ENCODE measurements at places on chromosomes 7 and 10. TPM values are rescaled to one million over a fixed set of nuclear protein-coding genes. Genes with fewer than 3 reads are reported as not detected.
A peak's percentile ranks its signal among the peaks of the same experiment; 100 is the strongest.

Gene TMEM130
- 2.9 TPM for total RNA-seq

Gene PNLIPRP2
- total RNA-seq, result not detected

GRCh38 chr7:46572691-46573090 is 651.6 kb upstream of the IGFBP3 start:
- no peak for DNase-seq
- H3K27me3 ChIP-seq, result no peaks in the 10 kb centered on the region
- H3K4me3 ChIP-seq, result no peak overlapping the region
- H3K27ac ChIP-seq, result no peak overlapping the region
- no peaks in the 10 kb centered on the region for H3K4me1 ChIP-seq

DNA sequence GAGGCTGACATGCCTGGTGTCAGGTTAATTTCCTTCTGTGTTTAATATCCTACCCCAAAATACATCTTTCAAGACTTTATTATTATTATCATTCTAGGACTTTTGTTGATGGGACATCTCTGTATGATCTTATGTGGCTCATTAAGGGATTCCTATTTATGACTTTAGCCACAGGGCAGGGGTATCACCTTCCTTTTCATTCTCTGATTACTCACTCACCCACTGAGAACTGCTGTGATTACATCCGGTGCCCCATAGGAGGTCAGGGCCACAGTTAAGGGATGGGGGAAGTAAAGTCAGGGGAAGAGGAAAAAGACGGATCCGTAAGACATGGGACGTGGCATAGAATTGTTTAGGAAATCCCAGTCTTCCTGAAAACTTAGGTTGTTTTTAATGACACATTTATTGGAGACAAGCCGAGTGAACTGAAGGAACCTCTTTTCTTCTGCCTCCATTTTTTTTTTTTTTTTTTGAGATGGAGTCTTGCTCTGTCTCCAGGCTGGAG is 61.0 kb upstream of the PITRM1 start:
- no peak overlapping the region for H3K4me3 ChIP-seq
- no peak overlapping the region for H3K27ac ChIP-seq
- DNase-seq, result no peak

- no peak overlapping the region for H3K27ac ChIP-seq
- H3K4me1 ChIP-seq, result peaks cover 23% of the 10 kb centered on the region
- no peaks in the 10 kb centered on the region for H3K27me3 ChIP-seq
- no peak overlapping the region for H3K4me3 ChIP-seq
Observed at GRCh38 chr10:118873091-118873737, 118.4 kb upstream of the CACUL1 start.

- no peak for DNase-seq
- no peaks in the 10 kb centered on the region for H3K27me3 ChIP-seq
- H3K27ac ChIP-seq, result peak overlapping the region; percentile 1
- H3K4me3 ChIP-seq, result no peak overlapping the region
Observed at GRCh38 chr7:75628055-75628454, 110.7 kb downstream of the HIP1 start.

DNA sequence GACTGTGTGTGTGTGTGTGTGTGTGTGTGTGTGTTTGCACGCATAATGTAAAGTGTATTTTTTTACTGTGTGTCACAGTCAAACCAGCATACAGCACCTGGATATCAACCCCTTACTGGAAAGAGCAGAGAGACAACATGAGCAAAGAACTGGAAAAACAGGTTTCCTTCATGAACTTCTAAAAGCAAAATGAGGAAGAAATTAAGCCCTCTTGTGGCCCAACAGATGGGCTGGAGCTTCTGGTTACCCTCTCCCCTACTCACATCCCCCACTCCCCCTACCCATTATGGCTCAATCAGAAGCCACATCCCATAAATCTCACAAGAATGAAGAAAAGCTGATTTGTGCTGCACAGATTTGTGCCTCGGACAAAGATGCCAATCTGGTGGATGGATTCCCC is 36.2 kb downstream of the PDE1C start:
- no peak overlapping the region for H3K27ac ChIP-seq
- no peaks in the 10 kb centered on the region for H3K36me3 ChIP-seq
- H3K4me1 ChIP-seq, result no peaks in the 10 kb centered on the region
- no peak for DNase-seq
- no peak overlapping the region for H3K4me3 ChIP-seq
- H3K27me3 ChIP-seq, result no peaks in the 10 kb centered on the region

DNA sequence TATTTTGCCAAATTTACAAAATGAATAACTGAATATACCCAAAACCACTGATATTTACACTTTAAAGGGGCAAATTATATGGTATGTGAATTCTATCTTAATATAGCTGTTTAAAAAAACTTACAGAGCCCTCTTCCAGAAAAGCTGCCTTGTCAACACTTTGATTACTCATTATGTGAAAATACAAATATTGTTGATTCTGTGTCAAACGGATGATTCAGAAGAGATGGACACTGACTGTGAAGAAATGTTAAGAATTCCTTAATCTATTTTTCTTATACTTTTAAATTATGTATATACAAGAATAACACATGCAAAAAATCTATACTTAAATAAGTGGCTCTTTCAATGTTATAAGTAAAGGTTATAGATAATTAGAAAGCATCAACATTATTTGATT is 41.5 kb downstream of the SMURF1 start:
- peaks cover under 1% of the 10 kb centered on the region for H3K4me1 ChIP-seq
- no peak overlapping the region for H3K27ac ChIP-seq
- DNase-seq, result no peak
- no peaks in the 10 kb centered on the region for H3K36me3 ChIP-seq
- no peak overlapping the region for H3K4me3 ChIP-seq

DNA sequence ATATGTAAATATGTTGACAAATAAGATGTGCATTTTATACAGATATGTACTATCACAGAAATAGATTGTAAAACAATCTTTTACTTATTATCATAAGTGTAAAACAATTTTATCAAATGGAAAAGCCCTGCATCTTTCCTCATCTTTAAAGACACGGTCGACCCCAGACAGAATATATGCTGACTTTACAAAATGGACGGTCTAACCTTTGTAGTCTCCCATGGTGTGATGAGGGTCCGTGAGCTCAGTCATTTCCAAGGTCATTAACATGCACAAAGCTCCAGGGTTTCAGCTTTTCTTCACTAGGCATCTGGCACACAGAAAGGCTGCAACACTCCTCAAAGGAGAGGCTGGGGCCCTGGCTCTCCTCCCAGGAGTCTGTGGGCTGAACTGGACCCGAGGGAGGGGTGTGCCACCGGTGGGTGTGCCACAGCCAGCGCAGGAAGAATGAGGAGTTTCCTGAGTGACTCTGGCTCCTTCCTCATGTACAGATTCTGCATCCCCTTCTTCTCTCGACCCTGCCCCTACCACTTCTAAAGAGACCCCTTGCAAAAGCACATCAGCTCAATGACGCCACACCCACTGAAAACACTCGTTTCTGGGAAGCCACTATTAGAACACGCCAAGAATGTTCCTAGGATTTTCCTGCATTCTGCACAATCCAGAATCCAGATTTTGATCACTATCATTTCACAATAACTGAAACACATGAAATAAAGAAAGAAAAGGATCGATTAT is 26.2 kb upstream of the ABLIM1 start:
- H3K27ac ChIP-seq, result peak overlapping the region; percentile 72
- peaks cover 54% of the 10 kb centered on the region for H3K4me1 ChIP-seq
- DNase-seq, result peak; percentile 69
- H3K27me3 ChIP-seq, result no peaks in the 10 kb centered on the region
- H3K4me3 ChIP-seq, result peak overlapping the region; percentile 48
- H3K36me3 ChIP-seq, result no peaks in the 10 kb centered on the region

- H3K4me1 ChIP-seq, result no peaks in the 10 kb centered on the region
- no peaks in the 10 kb centered on the region for H3K36me3 ChIP-seq
- DNase-seq, result no peak
- no peaks in the 10 kb centered on the region for H3K27me3 ChIP-seq
- H3K27ac ChIP-seq, result no peak overlapping the region
Observed at GRCh38 chr10:105605918-105606317, 964.8 kb downstream of the SORCS3 start.

GRCh38 chr10:79102498-79102874 is 33.7 kb downstream of the ZMIZ1 start:
- peaks cover 95% of the 10 kb centered on the region for H3K4me1 ChIP-seq
- no peaks in the 10 kb centered on the region for H3K36me3 ChIP-seq
- H3K27me3 ChIP-seq, result no peaks in the 10 kb centered on the region
- DNase-seq, result no peak
- H3K4me3 ChIP-seq, result no peak overlapping the region

- H3K27ac ChIP-seq, result peak overlapping the region; percentile 53
- peak overlapping the region; percentile 23 for H3K4me3 ChIP-seq
- H3K36me3 ChIP-seq, result no peaks in the 10 kb centered on the region
- H3K4me1 ChIP-seq, result peaks cover 11% of the 10 kb centered on the region
Observed at GRCh38 chr10:61397175-61397986, 55.8 kb downstream of the TMEM26 start.

DNA sequence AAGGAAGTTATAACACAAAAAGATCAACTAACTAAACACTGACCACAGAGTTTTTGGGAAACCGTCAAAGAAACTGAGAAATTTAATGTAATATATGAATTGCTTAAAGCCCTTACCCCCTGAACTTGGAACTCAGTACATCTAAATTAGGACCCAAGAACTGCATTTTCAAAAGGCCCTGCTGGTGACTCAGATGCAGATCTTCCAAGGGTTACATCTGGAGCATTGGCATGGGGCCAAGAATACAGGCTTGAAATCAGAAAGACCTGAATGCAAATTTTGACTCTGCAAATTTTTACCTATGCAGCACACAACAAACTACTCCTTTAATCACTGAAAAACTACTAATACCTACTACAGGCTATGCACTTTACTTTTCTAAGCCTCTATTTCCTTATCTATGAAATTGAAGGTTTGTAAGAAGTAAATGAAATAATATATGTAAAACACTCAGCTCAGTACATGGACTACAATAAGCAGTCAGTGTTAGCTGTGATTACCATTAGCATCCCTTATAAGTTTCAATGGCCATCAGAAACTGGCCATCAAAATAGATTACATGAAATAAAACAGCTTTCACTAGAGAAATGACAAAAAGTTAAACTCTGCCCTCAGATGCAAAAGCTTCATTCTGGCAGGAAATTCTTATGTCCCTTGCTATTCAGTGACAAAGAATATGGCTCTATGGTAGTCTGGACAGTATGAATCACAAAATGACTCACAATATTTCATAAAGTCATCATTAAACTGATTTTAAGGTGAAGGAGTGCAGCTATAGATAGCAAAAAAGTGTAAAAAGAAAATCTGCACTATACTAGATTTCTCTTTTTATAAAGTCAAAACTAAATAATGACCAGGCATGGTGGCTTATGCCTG is 43.6 kb downstream of the NSUN6 start:
- no peak overlapping the region for H3K27ac ChIP-seq
- H3K36me3 ChIP-seq, result peaks cover 9% of the 10 kb centered on the region
- H3K27me3 ChIP-seq, result no peaks in the 10 kb centered on the region
- H3K4me1 ChIP-seq, result no peaks in the 10 kb centered on the region

DNA sequence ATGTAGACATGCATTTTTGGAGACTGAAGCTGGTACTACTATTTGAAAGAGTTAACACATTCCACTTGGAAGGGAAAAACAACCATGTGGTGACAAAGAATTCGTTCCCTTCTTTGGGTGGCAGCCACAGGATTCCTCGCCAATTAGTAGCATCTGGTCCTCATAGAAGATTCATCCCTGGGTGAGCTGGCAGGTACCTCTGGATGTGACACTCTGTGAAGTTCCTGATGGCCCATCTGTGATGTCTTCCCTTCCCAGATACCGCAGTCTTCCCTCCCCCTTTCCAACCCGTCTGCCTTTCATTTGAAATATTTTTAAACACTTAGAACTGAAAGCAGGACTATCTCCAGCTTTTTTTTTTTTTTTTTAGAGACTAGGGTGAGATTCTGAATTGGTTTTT is 569.5 kb downstream of the TYW1 start:
- no peak for DNase-seq
- H3K36me3 ChIP-seq, result no peaks in the 10 kb centered on the region
- no peaks in the 10 kb centered on the region for H3K27me3 ChIP-seq
- H3K4me1 ChIP-seq, result no peaks in the 10 kb centered on the region
- H3K4me3 ChIP-seq, result no peak overlapping the region
